Dermis blood vessel endothelial cell (primary cell): ENCODE measurements at places on chromosomes 4 and X. TPM values are rescaled to one million over a fixed set of nuclear protein-coding genes. Genes with fewer than 3 reads are reported as not detected.

TCP11X2 gene
- not detected in 2 replicates for total RNA-seq

ARAP2 gene
- total RNA-seq, result 0.23 and 1.9 TPM in 2 replicates

FAM53A gene
- total RNA-seq, result 1.1 and 2.4 TPM in 2 replicates

PLRG1 gene
- 70.3 and 124 TPM in 2 replicates for total RNA-seq

NUDT10 gene
- 0.09 and 0.17 TPM in 2 replicates for total RNA-seq

GLOD5 gene
- total RNA-seq, result 0.28 TPM in 1 of 2 replicates, not detected in the other

CTAG2 gene
- not detected in 2 replicates for total RNA-seq

COX7B2 gene
- total RNA-seq, result not detected in 2 replicates

GPR78 gene
- total RNA-seq, result not detected in 2 replicates

MAGEB1 gene
- not detected in 2 replicates for total RNA-seq

UGT2B15 gene
- not detected in 2 replicates for total RNA-seq

ENOPH1 gene
- 43.6 and 56.7 TPM in 2 replicates for total RNA-seq

SLC34A2 gene
- 0.14 and 0.34 TPM in 2 replicates for total RNA-seq

MAGEA12 gene
- not detected in 2 replicates for total RNA-seq

RTL5 gene
- total RNA-seq, result 0.47 and 0.51 TPM in 2 replicates

TMEM144 gene
- total RNA-seq, result 3.2 and 7.7 TPM in 2 replicates

PNMA6A gene
- 0.34 and 0.74 TPM in 2 replicates for total RNA-seq

MYOZ2 gene
- total RNA-seq, result under 0.01 TPM in 1 of 2 replicates, not detected in the other

KLHL15 gene
- total RNA-seq, result 9.4 and 10.0 TPM in 2 replicates

GABRA4 gene
- total RNA-seq, result not detected in 2 replicates

ITM2A gene
- 39.5 and 63.8 TPM in 2 replicates for total RNA-seq

PFKFB1 gene
- 0.05 TPM in 1 of 2 replicates, not detected in the other for total RNA-seq

TENM3 gene
- total RNA-seq, result 28.1 and 38.1 TPM in 2 replicates

NDNF gene
- total RNA-seq, result 4.1 and 6.7 TPM in 2 replicates
